ENCODE measurements at places on chromosomes 16 and 17.

- DNase-seq = no peak
Measured at GRCh38 chr16:72992142-72992601, 55.8 kb downstream of the ZFHX3 start.

- DNase-seq = no peak
Measured at GRCh38 chr17:11986179-11986941, 10.9 kb downstream of the ZNF18 start.

- no peak for DNase-seq
Measured at GRCh38 chr16:8915722-8916301, 33.7 kb downstream of the LITAFD start.

GRCh38 chr16:9441012-9441411 is 349.6 kb downstream of the HAPSTR1 start:
- DNase-seq = no peak

- no peak for DNase-seq
Measured at GRCh38 chr17:66715745-66716156, 119.2 kb upstream of the CACNG5 start.

DNA sequence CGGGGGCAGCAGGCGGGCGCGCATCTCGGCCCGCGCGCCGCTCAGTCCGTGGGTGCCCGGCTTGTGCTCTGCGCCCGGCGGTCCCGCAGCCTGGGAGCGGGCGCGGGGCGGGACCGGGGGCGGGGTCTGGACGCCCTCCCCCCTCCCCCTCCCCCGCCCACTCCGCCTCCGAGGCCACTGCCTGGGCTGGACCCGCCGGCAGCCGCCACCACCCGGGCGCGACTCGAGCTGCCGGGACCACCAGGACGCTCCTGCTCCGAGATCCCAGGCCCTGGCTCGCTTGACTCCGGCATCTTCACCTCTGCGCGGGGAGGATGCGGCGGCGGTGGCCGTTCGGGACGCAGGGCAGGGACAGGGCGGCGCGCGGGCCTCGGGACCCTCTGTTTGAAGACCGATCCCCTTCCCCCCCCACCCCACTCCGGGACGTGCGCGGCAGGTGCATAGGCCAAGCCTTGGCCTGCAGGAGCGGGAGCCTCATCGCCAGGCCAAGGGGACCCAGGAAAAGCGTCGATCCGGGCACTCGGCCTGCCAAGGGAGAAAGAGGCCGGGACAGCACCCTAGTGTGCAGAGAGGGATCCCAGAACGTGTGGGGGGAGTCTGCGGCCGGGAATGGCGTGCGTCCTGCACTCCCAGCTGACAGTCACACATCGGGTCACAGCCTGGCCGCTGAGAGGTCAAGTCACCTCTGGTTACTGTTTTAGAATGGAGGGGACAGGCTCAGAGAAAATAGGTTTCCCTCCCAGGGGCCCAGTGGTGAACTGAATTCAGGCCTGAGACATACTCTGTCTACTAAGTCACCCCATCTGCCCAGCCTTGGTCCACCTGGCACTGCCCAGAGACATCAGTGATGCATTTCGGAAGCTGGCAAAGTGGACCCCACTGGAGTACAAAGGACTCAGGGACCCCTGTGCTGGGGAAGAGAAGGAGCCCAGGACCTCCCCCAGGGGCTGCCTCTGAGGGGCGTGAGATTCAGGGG is at the start of gene HS3ST6:
Gene HS3ST6, minus strand, starts transcription at position 65 of the 976 bp plus-strand sequence. CDS start 92 bp downstream, outside the sequence.
- DNase-seq = no peak

DNA sequence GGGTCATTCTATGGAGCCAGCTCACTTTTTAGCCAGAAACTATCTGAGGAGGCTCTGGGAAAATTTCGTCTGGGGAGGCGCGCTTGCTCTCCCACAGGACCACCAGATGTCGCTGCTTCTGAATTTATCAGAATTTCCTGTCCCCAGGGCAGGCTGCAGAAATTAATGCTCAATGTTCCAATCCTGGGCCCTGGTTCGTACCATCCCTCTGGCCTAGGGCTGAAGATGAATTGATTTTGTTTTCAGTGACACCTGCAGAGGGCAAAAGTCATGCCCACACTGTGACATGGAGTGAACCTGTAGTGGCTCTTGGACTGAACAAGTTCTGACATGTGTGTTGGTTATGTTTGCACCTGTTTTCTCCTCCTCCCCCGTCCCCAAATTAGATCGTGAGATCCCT is 482.6 kb downstream of the NPIPA7 start:
- peak; percentile 28 for DNase-seq
